ENCODE measurements at places on chromosomes 1 and 21.
A peak's percentile ranks its signal among the peaks of the same experiment; 100 is the strongest.

- DNase-seq = no peak
Observed at GRCh38 chr1:205766038-205766437, 9.2 kb downstream of the RAB29 start.

GRCh38 chr21:36163750-36164741, 7.4 kb downstream of the DOP1B start:
- DNase-seq = no peak

DNA sequence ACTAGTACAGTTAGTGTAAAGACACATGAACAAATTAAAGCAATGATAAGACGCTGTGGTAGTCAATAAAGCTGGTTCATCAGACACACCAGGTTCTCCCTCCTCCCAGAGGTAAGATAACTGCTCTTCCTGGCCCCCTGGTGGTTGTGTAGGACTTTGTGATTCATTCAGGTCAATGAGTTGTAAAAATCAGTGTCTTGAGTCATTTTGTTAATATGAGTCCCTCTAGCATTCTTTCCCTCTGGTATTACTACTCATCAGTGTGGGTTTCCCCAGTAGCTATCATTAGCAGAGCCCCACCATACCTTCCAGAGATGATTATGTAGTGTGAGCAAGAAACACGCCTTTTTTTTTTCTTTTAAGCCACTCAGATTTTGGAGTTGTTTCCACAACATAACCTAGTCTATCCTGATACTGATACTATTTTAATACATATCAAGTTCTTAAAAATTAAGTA, 3.6 kb upstream of the SETDB1 start:
- peak; percentile 84 for DNase-seq

DNA sequence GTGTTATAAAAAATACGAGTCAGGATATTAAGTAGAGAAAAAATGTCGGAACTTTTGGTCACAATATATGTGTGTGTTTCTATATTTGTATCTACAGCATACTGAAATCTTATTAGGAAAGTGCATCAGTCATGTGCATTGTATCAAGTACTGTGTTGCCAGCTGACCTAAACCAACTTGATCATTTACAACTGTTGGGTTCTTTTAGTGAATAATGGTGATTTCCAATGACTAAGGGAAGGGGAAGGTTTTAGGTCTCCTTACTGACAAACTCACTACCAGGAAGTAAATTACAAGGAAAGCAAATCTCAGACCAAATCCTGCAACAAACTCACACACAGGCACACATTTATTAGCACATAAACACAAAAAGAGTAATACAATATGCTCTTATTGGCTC, 142.7 kb downstream of the TSEN15 start:
- DNase-seq = no peak

GRCh38 chr1:14603645-14604044, 5.2 kb downstream of the KAZN start:
- DNase-seq = no peak

DNA sequence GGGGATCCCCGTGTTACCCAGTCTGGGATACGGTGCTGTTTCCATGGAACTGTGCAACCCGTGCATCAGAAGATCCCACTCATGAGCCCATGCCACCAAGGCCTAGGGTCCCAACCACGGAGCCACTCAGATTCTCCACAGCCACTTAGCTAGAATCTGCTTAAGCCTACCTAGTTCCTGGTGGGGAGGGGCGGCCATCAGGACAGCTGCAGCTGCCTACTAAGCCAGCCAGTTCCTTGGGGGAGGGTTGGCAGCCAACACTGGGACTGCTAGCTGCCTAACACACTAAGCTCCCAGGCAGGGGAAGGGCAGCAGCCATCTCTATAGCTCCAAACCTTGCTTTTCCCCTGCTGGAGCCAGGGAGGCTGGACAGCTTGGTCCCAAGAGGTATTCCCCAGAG, 549.2 kb upstream of the BRINP3 start:
- no peak for DNase-seq

GRCh38 chr1:155911156-155912055, at the start of gene RIT1:
RIT1 (minus strand) TSS chr1:155911349; CDS start chr1:155910761, 588 bp downstream.
- DNase-seq = peak; percentile 82

- DNase-seq = no peak
Observed at GRCh38 chr21:34826836-34827235, 158.0 kb downstream of the CLIC6 start.

GRCh38 chr1:146051452-146051851, 29.9 kb upstream of the HJV start:
- peak; percentile 43 for DNase-seq

DNA sequence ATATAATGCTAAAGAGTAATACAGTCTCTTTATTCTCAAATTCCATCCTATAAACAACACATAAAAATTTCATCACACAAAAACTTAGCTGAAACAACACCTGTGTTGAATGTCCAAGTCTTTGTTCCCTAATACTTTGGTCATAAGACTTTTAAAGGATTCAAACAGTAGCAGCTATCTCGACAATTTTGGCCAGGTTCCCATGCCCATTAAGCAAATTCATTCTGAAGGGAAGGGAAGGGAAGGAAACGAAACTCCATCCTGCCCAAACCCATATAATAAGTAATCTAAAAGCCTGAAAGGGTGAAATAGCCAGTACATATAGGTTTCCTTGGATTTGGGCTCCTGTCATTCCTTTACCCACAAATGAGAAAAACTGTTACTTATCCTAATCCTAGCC, 7.5 kb downstream of the IVNS1ABP start:
- no peak for DNase-seq

GRCh38 chr1:205018381-205018780, 24.6 kb upstream of the CNTN2 start:
- no peak for DNase-seq

DNA sequence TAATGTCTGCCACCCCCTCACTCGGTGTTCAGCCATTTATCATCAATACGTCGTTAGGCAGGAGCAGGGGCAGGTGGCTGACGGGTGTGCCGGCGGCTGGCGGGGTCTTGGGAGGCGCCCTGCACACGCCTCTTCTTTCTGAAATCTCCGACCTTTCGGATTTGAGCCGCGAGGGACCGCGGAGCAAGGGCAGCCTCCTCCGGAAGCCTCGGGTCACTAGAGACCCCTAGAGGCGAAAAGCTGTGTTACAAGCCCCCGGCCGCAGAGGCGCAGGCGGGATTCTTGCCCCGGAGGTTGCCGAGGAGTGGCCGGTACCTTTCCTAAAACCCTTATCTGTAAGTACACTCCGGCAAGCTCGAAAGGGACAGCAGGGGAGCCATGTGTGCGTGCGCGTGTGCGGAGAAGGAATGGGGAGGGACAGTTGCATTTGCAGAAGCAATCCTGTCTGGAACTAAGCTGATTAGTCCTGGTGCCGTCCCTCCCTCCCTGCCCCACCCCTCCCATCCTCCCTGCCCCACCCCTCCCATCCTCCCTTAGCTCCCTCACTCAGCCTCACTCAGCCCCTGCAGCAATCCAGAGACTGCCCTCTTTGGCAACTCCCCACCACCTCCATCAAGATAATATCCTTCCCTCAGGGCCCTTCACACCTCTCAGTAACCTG, 11.0 kb downstream of the BRINP2 start:
- no peak for DNase-seq

DNA sequence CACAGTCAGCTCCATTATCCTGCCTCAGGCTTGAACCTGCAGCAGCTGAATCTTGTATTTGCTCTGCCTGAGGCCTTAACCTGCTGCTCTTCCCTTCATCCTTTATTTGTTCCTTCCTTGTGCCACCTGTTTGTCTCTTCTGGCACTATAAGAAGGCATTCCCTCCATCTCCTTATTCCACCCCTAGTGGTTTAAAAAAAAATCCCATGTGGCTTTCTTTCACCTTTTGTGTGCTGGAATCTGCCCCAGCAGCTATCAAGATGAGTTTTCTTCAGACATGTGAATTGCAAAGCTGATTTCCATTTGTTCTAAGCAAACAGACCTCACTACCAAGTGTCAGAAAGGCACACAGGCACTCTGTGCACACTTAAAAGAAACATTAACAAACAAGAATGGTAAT, 294.6 kb downstream of the TTLL7 start:
- DNase-seq = no peak

GRCh38 chr1:157369808-157370521, 182.3 kb downstream of the FCRL5 start:
- DNase-seq = peak; percentile 19

GRCh38 chr1:220879509-220880361, 492 bp downstream of the HLX start:
- DNase-seq = no peak

GRCh38 chr1:2777424-2778219, 23.9 kb downstream of the TTC34 start:
- no peak for DNase-seq

- DNase-seq = no peak
Observed at GRCh38 chr1:240652961-240653409, 41.0 kb upstream of the GREM2 start.

- DNase-seq = no peak
Observed at GRCh38 chr1:246794048-246794827, 70.0 kb downstream of the SCCPDH start.

- DNase-seq = no peak
Observed at GRCh38 chr1:5907386-5907785, 84.8 kb downstream of the NPHP4 start.

- DNase-seq = no peak
Observed at GRCh38 chr1:8408151-8408839, 90.4 kb downstream of the SLC45A1 start.

GRCh38 chr21:42840411-42841155, 38.8 kb downstream of the WDR4 start:
- DNase-seq = no peak

DNA sequence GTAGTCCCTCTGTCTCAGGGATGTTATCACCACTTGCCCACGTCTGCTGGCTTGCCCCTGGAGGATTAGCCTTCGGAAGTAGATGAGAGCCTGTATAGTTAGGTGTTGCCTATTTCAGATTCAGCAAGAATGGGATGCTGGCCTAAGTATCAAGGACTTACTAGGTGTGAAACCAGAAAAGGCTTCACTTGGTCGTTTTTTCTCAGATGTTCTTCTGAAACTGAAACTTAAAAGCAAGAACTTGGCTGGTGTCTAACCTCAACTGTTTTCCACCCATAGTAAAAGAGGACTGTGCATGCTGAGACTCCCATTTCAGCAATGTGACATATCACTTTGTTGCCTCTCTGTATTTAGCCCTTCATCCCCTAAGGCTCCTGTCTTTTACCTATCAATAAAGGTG, 67.0 kb upstream of the LRRC53 start:
- DNase-seq = no peak

- DNase-seq = no peak
Observed at GRCh38 chr1:26553942-26554682, 24.6 kb downstream of the RPS6KA1 start.

GRCh38 chr21:29320031-29320430, 21.3 kb downstream of the BACH1 start:
- no peak for DNase-seq

DNA sequence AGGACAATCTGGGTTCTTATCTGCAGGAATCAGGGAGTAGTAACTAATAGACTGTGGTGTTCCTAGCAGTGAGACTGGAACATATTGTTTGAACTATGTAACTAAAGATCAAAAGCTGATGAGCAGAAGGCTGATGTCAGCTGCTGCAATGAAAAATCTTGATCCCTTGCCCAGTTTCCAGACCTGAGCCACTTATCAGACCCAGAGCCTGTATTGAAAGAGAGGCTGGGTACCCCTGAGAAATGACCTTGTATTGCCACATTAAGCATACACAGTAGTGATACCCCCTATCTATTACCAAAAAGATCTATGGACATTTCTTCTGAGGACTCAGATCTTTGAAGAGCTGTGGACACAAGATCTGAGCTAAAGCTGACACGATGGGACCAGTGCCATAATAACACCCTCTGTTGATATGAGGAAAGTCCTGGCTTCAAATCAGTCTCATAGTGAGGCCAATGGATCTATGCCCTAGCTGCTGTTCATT, 178.0 kb upstream of the GALNT2 start:
- no peak for DNase-seq

- DNase-seq = no peak
Observed at GRCh38 chr1:229782469-229782868, 156.4 kb downstream of the URB2 start.

DNA sequence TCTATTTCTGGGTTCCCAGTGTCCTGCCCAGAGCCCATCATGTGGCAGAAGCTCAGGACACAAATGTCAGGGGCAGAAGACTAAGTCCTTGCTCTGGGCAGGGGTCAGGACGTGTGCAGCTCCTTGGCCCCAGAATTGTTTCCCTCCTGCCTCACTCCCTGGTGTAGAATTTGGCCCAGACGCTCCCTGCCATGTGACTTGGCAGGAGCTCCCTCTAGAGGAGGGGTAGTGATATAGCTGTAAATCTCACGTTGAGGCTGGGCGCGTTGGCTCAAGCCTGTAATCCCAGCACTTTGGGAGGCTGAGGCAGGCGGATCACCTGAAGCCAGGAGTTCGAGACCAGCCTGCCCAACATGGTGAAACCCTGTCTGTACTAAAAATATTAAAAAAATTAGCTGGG, 91.2 kb downstream of the UBIAD1 start:
- DNase-seq = no peak

DNA sequence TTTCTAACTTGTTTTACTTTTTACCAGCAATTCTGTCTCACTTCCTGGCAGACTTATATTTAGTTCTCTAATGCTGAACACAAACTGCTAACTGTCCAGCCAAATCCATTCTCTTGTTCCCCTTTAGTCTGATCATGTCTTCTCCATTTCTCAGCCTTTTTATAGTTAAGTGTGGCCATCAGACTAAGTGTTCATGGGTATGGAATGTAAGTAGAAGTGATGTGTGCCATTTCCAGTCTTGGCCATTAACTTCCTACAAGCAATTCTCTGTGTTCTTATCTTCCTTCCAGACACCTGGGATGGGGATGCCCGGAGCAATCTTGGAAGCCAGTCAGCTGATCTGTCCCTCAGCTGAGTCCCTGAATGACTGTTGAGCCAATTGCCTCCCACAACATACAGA, 165.8 kb downstream of the ST6GALNAC3 start:
- DNase-seq = no peak

DNA sequence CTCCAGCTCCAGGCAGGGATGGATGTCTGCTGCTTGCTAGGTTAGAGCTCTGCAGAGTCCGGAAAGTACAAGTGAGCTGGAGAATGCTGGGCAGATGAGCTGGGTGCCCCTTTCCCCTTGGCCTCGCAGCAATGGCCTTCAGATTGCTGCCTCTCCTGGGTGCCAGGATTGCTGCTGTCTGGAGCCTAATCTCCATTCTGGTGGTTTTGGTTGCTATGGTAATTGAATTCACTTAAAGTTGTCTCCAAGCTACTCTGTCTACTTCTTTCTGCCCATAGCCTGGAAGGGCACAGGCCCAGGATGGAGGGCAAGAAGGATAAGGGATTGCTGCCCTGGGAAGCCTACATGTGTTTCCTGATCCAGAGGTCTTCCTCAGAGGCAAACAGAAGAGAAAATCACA, 14.6 kb upstream of the KCND3 start:
- DNase-seq = no peak

Measured in activated naive CD4-positive, alpha-beta T cell treated with anti-CD3 and anti-CD28 coated beads, Interleukin-2, amount 50 U/mL, for 16 hours (primary cell).